ENCODE measurements at places on chromosomes 4 and X. TPM values are rescaled to one million over a fixed set of nuclear protein-coding genes. Genes with fewer than 3 reads are reported as not detected.

The SERTM2 gene
- total RNA-seq, result not detected

The SNCA gene
- total RNA-seq, result 140 TPM

DNA sequence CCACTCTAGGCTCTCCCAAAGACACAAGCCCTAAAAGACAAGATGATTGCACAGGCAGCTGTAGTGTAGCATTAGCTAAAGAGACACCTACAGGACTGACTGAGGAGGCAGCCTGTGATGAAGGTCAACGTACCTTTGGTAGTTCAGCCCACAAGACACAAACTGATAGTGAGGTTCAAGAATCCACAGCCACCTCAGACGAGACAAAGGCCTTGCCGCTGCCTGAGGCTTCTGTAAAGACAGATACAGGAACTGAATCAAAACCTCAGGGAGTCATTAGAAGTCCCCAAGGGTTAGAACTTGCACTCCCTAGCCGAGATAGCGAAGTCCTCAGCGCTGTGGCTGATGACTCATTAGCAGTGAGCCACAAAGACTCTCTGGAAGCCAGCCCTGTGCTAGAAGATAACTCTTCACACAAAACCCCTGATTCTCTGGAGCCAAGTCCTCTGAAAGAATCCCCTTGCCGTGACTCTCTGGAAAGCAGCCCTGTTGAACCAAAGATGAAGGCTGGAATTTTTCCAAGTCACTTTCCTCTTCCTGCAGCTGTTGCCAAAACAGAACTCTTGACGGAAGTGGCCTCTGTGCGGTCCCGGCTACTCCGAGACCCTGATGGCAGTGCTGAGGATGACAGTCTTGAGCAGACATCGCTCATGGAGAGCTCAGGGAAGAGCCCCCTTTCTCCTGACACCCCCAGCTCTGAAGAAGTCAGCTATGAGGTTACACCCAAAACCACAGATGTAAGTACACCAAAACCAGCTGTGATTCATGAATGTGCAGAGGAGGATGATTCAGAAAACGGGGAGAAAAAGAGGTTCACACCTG lies 306.3 kb downstream of the ANK2 start:
- DNase-seq, result peak; percentile 59

DNA sequence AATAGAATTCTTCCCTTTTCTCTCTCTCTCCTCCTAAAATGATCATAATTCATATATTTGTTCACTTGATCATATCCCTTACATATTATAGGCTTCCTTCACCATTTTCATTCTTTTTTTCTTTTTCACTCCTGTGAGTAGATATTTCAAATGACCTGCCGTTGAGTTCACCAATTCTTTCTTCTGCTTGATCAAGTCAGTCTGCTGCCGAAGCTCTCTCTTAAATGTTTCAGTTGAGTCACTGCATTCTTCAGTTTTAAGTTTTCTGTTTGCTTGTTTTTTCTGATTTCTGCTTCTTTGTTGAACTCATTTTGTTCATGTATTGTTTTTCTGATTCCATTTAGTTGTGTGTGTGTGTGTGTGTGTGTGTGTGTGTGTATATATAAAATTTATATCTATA lies 354.3 kb downstream of the GPAT3 start:
- DNase-seq, result no peak

GRCh38 chrX:136754651-136755050 lies 26.1 kb downstream of the ARHGEF6 start:
- DNase-seq, result no peak
